ENCODE measurements at places on chromosomes 11 and 22.

DNA sequence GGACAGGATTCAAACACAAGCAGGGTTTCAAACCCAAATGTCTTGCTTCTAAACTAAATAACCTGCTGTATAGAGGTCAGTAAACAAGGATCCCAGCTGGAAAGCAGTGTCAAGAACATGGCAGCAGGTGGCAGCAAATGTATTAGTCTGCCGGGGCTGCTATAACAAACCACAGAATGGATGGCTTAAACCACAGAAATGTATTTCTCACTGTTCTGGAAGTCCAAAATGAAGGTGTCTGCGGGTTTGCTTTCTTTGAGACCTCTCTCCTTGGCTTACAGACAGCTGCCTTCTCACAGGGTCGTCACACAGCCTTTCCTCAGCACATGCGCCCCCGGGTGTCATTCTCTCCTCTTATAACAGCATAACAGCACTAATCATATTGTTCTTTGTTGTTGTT is 65.1 kb upstream of the LRRC55 start:
- DNase-seq = peak; percentile 13

DNA sequence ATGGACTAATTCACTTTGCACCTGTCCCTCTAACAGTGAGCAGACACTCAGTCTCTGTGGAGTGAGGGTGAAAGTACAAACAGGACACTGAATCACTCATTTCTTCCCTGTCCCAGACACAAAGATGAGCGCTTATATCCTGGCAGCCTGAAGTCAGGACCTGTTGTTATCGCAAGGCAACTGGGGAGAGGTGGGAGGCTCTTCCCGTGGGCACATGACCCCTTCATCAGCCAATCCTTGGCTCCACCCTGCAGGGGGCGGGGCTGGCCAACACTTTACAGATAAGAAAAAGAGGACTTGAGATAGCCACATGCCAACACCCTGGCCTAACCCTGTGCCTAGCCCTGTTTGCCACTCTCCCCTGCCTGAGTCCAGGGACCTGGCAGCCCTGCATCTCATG is 29.5 kb upstream of the TESMIN start:
- no peak for DNase-seq

- DNase-seq = peak; percentile 56
Observed at GRCh38 chr11:68043349-68044144, 4.7 kb downstream of the TCIRG1 start.

DNA sequence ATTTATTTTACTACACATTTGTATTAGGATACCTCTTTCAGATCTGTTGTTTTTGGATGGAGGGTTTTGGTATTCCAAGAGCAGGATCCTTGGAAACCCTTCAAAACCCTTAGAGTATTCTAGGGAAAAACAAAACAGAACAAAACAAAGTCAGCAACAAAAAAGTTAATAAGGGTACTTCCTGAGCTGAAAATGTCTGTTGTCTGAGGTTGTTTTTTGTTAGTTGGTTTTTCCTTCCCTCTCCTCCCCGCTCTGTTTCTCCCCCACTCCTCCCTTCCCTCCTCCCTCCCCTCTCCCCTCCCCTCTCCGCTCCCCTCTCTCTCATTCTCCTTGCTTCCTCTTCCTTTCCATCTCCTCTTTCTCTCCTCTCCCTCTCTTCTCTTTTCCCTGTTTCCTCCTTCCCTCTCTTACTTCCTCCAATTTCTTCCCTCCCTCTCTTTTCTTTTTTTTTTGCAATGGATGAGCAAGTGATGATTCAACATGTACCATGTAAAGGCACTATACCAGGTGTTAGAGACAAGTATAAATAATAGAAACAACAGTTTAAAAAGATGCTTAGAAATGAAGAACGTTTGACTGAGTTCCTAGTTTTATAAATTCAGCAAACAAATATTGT is 160.6 kb downstream of the TMEM135 start:
- DNase-seq = no peak

- no peak for DNase-seq
Observed at GRCh38 chr22:38720350-38720749, 14.6 kb downstream of the GTPBP1 start.

DNA sequence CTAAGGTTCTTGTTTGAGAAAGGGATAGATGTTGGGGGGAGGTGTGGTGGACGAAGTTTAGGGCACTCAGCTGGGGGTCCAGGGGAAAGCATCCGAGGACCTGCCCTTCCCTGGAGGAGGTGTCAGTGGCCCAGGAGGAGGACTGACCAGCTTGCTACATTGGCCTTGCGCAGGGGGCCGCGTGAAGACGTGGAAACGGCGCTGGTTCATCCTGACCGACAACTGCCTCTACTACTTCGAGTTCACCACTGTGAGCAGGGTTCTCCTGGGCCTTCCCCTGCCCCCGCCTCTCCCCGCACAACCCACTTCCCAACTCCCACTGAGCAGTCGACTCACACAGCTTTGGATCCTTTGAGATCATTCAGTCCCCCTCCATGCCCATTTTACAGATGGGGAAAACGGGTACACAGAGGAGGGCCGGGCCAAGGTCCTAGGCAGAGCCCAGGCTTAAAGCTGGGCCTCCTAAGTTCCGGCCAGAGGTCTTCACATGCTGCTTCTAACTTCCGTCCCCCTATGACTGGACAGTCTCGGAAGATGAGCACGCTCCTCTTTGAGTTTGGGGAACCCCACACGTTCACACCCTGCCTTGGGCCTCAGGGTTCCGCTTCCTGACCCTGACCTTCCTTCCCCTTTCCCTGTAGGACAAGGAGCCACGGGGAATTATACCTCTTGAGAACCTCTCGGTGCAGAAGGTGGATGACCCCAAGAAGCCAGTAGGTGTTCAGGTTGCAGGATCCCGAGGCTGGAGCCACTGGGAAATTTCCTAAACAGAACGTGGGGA is 28.7 kb downstream of the CYTH4 start:
- no peak for DNase-seq

- DNase-seq = no peak
Observed at GRCh38 chr11:91625495-91625894, 599.1 kb upstream of the FAT3 start.

DNA sequence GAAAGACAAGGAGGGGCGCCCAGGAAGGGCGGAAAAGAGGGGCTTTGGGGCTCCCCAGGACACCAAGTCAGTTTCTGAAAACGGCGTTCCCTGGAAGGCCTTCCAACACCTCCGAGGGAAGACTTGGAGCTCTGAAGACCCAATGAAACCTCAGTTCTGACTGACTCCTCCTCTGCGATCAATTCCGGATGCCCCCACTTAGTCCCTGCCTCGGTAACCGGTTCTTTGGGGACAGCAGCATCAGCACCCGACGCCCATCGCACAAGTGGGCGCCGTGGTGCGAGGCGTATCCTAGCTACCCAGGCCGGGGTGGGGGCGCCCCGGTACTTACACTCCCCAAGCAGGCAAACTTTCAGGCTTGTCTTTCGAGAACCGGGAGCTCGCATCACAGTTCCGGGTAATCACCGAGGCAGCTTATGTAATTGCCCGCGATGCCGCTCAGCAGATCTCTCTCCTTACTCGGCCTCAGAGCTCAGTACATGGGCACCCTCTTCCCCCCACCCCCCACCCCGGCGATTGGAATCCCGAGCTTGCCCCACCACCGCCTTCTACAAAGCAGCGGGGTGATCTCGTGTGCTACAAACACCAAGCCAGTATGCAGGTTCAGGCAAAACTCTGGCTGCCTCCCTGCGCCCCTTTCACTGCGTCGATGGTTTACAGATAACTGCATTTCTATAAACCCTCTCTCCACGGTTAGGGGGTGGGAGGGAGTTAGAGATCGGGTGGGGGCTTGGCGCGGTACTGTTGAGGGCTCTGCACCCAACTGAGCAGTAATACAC is 2.0 kb downstream of the TENM4 start:
- no peak for DNase-seq

DNA sequence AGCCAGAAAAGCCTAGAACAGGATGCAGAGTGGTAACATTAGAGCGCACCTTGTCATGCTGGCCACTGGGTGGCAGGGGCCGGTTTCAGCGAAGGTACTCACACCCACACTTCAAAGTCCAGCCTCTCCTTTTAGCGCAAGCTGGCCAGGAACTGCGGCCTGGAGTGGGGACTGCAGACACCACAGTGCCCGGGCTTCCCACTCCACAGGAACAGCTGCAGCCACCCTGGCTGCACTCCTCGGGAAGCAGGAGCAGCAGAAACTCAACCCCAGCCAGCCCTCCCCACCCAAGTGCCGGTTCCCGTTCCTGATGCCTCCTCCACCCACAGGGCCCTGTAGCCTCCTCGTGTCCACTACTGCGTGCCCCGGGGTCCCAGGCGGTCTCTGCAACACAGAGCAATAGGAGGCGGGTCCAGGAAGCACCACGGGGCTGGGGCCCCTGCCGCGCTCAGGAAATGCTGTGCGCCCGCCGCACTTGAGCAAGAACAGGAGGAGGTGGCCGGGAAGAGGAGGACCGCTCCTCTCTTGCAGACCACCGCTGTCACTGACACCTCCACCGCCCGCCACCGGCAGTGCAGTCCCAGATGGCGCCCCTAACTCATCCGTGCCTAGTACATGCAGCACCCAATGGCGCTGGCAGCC is 2.2 kb downstream of the RFPL2 start:
- DNase-seq = no peak

- DNase-seq = no peak
Observed at GRCh38 chr22:46201059-46201757, 48.9 kb downstream of the CDPF1 start.

- DNase-seq = no peak
Observed at GRCh38 chr22:36966851-36967540, 52.3 kb downstream of the TST start.

- DNase-seq = peak; percentile 93
Observed at GRCh38 chr11:74319139-74319816, 7.8 kb upstream of the P4HA3 start.

DNA sequence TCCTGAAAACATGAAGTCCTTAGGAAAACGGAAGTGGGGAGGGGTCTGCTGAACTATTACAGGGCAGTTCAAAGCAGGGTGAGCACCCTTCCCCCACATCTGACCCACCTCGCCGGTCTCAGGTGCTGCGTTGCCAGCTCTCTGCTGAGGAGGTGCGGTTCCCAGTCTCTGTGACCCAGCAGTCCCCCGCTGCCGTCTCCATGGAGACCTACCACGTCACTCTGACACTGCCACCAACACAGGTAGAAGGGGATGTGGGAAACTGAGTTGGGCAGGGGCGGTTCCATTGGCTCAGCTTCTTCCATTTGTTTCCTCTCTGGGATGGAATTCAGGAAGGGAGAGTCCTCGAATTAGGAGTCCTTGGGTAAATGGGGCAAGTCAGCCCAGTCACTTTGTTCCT is 3.3 kb downstream of the C2CD2L start:
- no peak for DNase-seq

- no peak for DNase-seq
Observed at GRCh38 chr11:113796663-113797259, 17.2 kb downstream of the CLDN25 start.

DNA sequence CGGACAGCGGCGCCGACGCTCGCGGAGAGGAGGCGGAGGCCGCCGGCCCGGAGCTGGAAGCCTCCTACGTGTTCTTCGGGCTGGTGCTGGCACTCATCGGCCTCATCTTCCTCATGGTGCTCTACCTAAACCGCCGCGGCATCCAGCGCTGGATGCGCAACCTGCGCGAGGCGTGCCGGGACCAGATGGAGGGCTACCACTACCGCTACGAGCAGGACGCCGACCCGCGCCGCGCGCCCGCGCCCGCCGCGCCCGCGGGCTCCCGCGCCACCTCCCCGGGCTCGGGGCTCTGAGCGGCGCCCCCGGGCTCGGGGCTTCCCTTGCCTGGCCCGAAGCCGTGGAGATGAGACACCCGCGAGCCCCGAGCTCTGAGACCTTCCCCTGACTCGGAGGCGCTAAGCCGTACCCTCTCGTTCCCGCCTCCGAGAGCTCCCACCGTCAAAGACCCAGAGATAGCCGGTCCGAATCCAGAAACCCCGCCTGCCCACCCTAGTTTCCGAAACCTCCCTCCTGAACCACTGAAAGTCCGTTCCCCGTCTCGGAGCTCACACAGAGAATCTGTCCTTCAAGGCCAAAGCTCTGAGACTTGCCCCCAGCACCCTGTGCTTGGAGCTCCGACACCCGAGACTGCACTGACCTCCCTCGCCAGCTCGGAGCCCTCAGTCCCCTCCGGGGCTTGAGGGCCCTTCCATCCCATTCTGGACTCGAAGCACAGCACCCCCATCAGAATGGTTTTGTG is 1.5 kb downstream of the TPBGL start:
- DNase-seq = no peak

GRCh38 chr11:65781152-65781961 is 581 bp upstream of the AP5B1 start:
- no peak for DNase-seq

- DNase-seq = no peak
Observed at GRCh38 chr22:30161051-30161469, 80.8 kb downstream of the HORMAD2 start.

GRCh38 chr11:114085965-114086793 is 26.7 kb downstream of the ZBTB16 start:
- no peak for DNase-seq

GRCh38 chr11:132851247-132851646 is 681.1 kb downstream of the OPCML start:
- DNase-seq = no peak

DNA sequence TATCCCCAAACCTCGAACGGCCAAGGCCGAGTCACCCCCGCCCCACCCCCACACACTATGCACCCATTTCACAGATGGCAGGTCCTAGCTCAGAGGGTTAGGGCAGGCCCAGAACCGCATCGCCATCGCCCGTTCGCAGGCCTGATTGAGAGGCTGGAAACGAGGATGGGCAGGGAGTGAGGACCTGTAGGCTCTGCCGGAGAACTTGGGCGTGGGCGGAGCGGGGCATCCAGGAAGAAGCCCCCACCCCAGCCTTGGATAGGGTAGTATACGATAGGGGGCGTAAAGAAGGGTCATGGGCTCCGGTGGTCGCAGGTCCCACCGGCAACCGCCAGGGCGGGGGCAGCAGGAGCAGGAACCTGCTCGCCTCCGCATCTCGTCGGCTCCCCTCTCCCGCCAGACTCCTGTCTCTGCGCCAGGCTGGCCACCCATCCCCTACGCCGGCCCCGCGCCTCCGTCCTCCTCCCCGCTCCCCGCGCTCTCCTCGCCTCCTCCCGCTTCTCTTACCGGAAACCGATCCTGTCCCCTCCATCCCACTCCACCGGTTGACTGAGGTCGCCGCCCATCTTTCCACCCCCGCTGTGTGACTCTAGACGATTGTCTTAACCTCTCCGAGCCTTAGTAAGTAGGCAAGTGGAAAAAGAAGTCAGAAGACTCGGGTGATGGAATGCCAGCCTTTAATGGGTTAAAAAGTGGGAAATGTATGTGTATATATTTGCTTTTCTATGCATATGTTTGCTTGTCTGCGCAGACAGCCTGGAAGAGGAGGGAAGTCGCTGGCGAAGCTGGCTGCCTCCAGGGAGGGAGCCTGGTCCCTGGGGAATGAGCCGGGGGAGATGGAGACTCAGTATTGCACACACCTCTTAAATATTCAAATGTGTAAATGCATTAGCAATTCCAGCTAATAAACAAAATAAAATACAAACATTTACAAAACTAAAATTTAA is 52.8 kb downstream of the CYTH4 start:
- no peak for DNase-seq

GRCh38 chr22:49712195-49712791 is 115.4 kb downstream of the BRD1 start:
- no peak for DNase-seq

GRCh38 chr11:22389526-22390282 is 51.5 kb downstream of the SLC17A6 start:
- no peak for DNase-seq
